ENCODE measurements at places on chromosomes 1 and 21. TPM values are rescaled to one million over a fixed set of nuclear protein-coding genes. Genes with fewer than 3 reads are reported as not detected.

DNA sequence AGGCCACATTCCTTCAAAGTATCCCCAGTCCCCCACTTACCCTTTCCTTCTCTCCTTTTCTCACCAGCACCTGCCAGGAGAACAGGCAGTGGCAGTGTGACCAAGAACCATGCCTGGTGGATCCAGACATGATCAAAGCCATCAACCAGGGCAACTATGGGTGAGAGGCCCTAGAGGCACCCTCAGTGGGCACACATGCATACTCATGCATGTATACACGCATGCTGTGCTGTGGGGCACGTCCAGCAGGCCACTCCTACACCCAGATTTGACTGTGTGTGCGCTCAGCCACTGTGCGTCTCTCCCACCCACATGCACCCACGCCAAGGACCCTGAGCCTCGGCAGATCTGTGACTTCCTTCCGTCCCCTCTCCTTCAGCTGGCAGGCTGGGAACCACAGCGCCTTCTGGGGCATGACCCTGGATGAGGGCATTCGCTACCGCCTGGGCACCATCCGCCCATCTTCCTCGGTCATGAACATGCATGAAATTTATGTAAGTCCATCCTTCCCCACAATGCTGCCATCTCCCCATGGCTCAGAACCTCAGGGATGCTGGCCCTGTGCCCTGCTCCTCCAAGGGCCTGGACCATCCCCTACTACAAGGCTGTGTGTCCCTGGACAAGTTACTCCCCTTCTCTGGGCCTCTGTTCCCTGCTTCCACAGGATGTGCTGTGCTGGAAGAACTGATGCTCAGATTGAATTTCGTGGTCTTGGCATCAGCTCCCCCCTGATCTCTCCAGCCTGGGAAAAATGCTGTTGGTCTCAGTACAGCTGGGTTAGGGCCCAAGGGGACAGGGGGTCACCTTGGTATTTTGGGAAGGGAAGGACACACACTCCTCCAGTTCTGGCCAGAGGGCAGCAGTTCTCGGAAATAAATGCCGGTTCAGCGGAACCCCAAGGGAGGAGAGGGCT lies 7.0 kb downstream of the TINAGL1 start:
- H3K4me1 ChIP-seq, result peaks cover 4% of the 10 kb centered on the region
- no peak overlapping the region for H3K27ac ChIP-seq
- H3K36me3 ChIP-seq, result no peaks in the 10 kb centered on the region
- no peak overlapping the region for H3K4me3 ChIP-seq

DNA sequence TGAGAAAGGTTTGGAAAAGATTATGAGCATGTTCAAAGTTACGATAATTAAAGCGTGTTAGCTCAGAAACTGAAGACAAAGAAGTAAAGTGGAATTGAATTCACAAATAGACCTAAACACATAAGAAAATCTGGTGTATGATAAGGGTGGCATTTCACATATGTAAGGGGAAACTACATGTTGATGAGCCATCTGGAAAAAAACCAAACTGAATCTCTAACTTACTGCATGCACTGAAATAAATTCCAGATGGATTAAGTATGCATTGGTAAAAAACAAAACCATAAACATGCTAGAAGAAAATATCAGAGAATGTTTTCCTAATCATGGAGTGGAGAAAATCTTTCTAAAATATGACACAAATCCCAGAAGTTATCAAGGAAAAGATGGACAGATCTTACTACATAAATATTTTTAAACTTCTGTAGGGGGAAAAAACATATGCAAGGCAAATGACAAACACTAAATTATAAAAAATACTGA lies 34.0 kb upstream of the CTPS1 start:
- DNase-seq, result no peak
- H3K36me3 ChIP-seq, result no peaks in the 10 kb centered on the region
- no peaks in the 10 kb centered on the region for H3K4me1 ChIP-seq
- no peak overlapping the region for H3K27ac ChIP-seq
- no peak overlapping the region for H3K4me3 ChIP-seq

Gene CTNNBIP1
- 8.4 TPM for polyA plus RNA-seq

Gene RGS1
- 117 TPM for polyA plus RNA-seq

Gene PFKFB2
- 5.8 TPM for polyA plus RNA-seq

GRCh38 chr21:27047658-27048314 lies 80.9 kb upstream of the ADAMTS5 start:
- DNase-seq, result no peak
- no peak overlapping the region for H3K4me3 ChIP-seq
- no peaks in the 10 kb centered on the region for H3K4me1 ChIP-seq
- H3K27ac ChIP-seq, result no peak overlapping the region
- H3K36me3 ChIP-seq, result no peaks in the 10 kb centered on the region

DNA sequence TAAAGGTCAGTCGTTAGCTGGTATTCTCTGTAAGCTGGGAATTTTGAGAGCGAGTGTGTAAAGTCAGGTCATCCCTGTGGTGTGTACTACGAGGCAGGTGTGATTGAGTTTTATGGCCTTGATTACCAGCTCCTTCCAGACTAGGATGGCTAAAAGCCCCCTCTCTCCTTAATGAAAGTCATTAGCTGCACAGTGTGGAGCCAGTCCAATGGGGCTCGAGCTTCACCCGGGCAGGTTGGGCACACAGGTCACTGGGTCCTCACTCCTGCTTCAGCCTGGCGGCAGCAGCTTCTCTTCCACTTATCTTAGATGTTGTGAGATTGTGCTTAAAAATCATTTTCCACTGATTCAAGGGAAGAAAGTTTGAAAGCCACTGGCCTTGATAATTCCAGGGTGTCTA lies 3.0 kb downstream of the DMRTB1 start:
- peaks cover under 1% of the 10 kb centered on the region for H3K4me1 ChIP-seq
- no peak overlapping the region for H3K27ac ChIP-seq
- no peak for DNase-seq

- peaks cover 7% of the 10 kb centered on the region for H3K4me1 ChIP-seq
- H3K27ac ChIP-seq, result no peak overlapping the region
- H3K27me3 ChIP-seq, result no peaks in the 10 kb centered on the region
- no peaks in the 10 kb centered on the region for H3K36me3 ChIP-seq
Observed at GRCh38 chr1:27599605-27600497, 4.1 kb downstream of the AHDC1 start.

DNA sequence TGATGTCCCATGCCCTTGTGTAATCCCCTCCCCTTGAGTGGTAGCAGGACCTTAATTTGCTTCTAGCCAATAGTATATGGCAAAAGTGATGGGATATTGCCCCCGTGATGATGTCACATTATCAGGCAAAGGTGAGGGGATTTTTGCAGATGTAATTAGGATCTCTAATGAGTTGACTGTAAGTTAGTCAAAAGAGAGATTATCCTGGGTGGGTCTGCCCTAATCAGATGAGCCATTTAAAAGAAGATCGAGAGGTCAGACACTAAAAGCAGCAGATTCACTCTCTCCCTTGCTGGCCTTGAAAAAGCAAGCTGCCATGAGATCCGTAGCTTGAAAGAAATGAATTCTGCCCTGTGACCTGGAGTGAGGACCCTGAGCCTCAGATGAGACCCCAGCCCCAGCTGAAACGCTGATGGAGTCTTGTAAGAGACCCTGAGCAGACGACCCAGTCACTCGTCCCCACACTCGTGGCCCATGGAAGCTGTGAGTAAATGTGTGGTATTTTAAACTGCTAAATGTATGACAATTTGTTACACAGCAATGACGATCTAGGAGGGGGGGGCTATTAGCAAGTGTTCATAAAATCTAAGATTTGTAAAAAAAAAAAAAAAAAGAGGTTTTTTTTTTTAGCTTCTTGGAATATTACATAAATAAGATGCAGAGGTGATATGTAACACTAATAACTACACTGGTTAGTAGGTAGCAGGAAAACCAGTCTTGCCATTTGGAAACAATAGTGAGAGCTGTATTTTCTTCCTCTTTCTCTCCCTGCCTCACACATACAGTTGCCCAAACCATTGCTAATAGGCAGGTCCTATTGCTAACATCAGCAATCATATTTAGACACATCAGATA lies 50.3 kb upstream of the TARBP1 start:
- no peak overlapping the region for H3K27ac ChIP-seq
- H3K36me3 ChIP-seq, result no peaks in the 10 kb centered on the region
- H3K4me1 ChIP-seq, result peaks cover 7% of the 10 kb centered on the region
- H3K27me3 ChIP-seq, result peaks cover 5% of the 10 kb centered on the region
- DNase-seq, result no peak
- no peak overlapping the region for H3K4me3 ChIP-seq

All from naive B cell (primary cell).